CD4-positive, alpha-beta T cell treated with Interleukin-12 subunit alpha and Interleukin-12 subunit beta, for 1 hour (primary cell): ENCODE measurements at places on chromosomes 3 and 15.
A peak's percentile ranks its signal among the peaks of the same experiment; 100 is the strongest.

- no peak for DNase-seq
Measured at GRCh38 chr3:52606373-52607085, 70.1 kb downstream of the UQCC5 start.

DNA sequence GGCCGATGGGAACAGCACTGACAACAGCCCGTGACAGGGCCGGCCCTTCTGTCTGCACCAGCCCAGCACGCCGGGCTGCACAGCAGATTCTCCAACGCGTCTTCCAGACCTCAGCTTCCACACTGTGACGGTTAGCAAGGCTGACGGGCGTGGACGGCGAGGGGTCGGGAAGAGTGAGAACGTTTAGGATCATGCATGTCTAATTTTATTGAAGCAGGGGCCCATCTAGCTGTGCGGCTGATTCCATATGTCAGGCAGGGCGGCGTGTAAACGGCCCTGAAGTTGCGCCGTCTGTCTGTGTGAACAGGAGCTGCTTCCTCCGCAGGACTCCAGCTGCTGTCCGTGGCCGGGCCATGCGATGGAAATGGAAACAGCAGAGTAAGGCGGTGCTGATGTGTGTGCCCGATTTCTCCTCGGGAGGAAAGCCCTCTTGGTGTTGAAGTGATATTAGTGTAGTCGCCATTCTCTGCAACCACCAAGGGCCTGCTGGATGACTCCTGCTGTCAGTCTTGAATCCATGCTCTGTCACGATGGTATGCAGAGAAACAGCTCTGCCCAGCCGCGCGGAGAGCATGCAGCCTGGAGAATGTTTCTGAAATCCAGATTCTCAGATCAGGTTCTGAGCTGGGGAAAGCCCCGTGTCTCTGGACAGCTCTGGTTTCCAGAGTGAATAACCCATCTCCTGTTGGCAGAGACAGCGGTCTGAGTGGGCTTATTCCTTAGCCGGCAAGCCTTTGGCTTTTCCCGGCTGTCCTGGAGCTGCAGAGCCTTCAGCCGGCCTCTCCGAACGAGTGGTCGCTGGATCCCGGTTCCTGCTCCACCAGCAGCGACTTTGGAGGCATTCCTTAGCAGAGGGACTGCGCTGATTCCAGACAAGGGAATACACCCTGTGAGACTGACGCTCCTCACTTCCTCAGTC is 158.1 kb upstream of the UBE3A start:
- DNase-seq, result no peak

GRCh38 chr3:120284747-120285507 is at the start of gene GPR156:
GPR156 (minus strand) TSS chr3:120285222; CDS start chr3:120244098, 41,124 bp downstream.
- DNase-seq, result no peak

DNA sequence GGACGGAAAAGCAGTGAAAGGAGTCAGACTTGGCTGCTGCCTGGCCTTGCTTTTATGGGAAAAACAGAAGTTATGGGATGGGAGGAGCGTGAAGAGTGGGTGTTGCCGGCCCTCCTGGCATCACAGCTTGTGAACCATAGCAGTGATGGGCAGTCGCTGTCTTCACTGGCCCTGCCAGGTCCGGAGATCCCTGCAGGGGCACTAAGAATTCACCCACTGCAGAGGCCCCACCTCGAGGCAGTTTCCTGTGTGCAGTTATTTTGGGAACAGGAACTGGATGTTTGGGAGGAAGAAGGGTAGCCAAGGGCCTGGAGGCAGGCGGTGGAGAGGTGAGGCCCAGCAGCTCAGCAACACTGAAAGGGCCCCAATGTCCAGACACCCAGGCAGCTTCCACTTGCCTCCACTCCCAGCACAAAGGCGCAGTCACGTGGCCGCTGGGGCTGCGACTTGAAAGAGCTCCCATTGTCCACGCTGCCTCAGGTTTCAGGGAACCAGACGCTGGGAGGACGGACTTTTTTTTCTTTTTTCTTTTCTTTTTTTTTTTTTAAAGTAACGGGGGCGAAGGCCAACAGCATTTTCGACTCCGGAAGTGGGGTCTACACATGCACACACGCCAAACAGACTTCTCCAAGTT is 255.6 kb downstream of the ZNF621 start:
- DNase-seq, result no peak

GRCh38 chr15:63089260-63090043 is 32.2 kb upstream of the LACTB start:
- no peak for DNase-seq

GRCh38 chr15:100256101-100256969 is 85.4 kb downstream of the ADAMTS17 start:
- no peak for DNase-seq

DNA sequence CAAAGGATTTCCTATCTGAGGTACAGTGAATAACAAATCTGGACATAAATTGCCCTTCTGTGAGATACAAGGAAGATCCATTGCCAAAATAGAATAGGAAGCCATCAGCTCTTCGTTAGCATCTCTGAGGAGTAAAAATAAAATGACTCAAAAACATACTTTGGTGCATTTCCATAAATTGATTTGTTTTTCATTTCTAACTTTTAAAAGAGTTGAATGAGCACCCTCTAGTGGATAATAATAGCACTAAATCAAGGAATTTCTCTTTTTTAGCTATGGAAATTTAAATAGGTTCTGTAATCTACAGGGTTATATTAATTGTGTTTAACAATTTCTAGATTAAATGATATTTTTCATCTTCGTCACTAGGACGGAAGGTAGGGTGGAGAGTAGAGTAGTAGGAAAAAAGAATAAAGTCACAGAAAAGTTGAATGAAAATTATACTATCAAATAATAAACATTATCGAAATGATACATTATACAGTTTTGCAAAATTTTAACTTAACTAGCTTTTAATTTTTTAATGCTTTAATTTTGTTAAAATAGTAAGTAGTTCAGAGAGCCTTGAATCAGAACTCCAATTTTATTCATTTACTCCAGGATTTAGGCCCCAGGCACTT is 6.4 kb downstream of the NSUN3 start:
- peak; percentile 39 for DNase-seq

DNA sequence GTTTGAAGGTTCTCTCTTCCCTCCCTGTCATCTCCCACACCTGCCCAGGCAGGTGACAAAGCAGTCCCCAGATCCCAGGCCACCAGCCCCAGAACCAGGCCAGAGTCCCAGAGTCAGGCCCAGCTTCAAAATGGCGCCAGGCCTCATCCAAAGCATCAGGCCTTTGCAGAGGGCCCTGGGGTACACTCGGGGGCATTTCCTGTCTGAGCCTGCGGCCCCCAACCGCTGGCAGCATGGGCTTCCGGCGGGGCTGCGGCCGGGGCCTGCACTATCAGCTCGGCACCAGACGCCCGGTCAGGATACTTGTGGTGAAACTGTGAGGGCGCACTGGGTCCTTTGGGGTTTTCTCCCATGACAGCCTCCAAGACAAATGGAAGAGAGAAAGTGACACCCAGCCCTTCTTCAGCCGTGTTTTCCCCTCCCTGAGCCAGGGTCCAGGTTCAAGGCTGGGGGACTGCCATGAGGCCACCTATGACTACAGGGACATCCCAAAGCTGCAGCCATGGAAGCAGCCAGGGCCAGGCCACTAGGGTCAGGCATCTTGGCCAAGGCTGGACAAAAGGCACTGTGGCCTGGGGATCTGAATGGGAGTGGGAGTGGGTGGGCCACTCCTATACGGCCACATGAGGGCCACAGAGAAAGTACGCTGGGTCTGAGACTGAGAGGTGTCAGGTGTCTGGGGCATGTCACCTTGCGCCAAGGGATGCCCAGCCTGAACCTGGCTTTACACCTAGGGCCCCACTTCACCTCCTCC is 33.9 kb downstream of the RPN1 start:
- no peak for DNase-seq

- no peak for DNase-seq
Measured at GRCh38 chr3:97987306-97987705, 15.1 kb upstream of the RIOX2 start.

- peak; percentile 62 for DNase-seq
Measured at GRCh38 chr3:30319713-30320112, 286.7 kb upstream of the TGFBR2 start.

DNA sequence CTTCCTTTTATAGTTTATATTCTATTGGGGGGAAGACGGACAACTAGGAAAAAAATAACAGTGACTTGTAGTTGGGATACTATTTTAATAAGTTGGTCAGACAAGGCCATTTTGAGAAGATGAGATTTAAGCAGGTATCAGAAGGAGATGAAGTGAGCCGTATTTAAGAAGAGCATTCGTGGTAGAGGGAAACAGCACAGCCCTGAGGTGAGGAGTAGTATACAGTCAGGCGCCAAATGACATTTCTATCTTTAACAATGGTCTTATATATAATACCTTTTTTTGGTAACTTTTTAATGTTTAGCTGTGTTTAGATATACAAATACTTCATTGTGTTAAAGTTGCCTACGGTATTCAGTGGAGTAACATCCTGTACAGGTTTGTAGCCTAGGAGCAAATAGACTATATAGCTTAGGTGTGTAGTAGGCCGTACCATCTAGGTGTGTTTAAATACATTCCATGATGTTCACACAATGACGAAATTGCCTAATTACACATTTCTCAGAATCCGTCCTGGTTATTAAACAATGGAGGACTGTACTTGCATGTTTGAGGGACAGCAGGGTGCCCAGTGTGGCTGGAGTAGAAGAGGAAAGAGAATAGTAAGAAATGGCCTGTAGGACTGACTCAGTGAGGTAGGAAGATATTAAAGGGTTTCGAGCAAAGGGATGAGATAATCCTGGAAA is 1.6 kb downstream of the NKTR start:
- peak; percentile 47 for DNase-seq

DNA sequence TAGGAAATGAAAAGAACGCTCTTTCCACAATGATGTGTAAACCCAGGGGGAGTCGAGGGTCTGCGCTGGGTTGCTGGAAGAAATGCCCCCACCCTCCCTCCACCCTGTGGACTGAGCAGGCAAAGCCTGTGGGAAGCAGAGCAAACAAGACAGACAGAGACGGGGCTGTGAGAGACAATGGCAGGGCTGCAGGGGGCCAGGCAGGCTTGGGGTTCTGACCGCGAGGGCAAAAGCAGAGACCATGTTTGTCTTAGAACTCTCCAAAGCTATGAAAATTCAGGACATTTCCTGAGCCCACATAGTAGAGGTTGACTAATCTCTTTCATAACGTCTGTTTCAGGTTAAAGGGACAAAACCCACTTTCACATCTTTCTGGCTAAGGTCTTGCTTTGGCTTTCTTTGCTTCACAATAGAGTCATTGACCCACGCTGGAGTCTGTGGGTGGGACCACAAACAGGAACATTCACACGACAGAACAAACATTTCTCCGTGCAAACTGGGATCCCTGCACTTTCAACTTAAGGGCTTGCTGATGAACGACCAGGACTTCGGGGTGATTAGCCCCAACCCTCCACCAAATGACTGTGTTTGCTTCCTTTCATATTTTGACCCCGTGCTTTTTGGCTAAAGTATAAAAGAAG is 156.0 kb upstream of the TPM1 start:
- no peak for DNase-seq

DNA sequence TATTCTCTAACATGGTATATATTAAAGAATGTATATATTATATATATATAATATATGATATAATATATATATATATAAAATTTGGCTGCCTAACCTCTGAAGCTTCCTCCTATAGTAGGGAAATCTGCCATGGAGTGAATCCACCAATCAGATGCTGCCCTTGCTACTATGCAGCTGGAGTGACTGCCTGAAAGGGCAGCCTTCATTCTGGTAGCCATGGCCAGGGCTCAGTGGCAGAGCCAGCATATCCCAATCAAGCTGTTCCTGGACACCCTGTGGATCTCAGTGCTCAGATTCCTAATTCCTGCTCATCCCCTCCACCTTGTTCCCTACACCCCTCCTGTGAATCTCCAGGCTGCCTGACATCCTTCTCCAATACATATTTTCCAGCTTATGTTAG is 2.2 kb upstream of the SH3GL3 start:
- no peak for DNase-seq

DNA sequence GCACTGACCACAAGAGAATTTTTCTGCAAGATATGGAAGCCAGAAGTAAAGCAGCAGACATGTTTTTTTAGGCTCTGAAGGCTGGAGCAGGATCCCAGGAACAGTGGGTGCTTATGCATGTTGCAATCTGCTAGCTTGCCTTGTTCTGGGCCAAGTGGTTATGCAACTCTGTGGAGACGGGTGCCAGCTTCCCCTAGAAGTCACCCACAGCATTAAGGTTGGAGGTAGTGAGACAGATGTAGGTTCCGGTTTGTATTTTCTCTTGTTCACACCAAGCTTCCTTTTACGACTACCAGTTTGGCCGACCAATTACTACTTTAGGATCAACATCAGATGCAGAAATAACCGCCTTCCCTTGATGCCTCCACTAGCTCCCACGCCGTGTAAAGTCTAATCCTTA is 11.1 kb downstream of the DPH3 start:
- DNase-seq, result no peak

DNA sequence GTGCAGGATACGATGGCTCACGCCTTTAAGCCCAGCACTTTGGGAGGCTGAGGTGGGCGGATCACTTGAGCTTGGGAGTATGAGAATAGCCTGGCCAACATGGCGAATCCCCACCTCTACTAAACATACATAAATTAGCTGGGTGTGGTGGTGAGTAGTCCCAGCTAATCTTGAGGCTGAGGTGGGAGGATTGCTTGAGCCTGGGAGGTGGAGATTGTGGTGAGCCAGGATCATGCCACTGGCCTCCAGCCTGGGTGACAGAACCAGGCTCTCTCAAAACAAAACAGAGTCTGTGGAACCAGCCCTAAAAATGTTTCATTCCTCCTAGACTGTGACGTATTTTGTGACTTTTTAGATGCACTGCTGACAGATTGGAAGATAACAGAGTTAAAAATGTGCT is 34.3 kb upstream of the RAD51 start:
- DNase-seq, result no peak

GRCh38 chr3:196650740-196651311 is 11.3 kb downstream of the NRROS start:
- no peak for DNase-seq

DNA sequence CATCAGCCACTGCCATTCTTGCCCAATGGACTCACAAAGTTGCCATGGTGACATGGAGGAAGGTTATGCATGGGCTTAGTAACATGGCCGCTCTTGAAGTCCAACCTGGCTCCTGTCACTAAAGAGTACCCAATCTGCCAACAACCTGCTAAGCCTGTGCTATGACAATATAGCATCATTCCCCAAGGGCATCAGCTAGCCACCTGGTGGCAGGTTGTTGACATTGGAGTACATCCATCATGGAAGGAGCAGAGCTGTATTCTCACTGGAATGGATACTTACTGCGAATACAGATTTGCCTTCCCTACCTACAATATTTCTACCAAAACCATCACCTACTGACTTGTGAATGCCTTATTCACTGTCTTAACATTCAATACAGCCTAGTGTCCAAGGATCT is 138.9 kb upstream of the RORA start:
- no peak for DNase-seq

DNA sequence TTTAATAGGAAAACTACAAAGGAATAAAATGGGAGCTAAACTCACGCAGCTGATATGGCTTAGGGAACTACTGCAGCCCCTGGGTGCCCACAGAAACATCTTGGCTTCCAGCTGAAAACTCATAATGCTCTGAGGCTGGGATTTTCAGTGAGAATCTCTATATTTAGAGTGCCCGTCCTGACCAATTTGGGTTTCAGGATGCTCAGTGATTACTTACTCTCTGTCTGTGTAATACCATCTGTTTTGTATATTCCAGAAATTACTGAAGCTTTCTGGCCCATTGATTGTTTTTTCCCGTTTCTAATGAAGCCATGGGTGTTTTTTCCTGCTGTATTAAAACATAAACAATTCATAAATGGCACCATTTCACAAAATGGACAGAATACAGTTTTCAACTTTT is 50.6 kb upstream of the ZNF385D start:
- no peak for DNase-seq

- DNase-seq, result no peak
Measured at GRCh38 chr3:114861666-114862065, 285.4 kb downstream of the ZBTB20 start.
